Skeletal muscle cell (primary cell): ENCODE measurements at places on chromosomes 7 and 10.

DNA sequence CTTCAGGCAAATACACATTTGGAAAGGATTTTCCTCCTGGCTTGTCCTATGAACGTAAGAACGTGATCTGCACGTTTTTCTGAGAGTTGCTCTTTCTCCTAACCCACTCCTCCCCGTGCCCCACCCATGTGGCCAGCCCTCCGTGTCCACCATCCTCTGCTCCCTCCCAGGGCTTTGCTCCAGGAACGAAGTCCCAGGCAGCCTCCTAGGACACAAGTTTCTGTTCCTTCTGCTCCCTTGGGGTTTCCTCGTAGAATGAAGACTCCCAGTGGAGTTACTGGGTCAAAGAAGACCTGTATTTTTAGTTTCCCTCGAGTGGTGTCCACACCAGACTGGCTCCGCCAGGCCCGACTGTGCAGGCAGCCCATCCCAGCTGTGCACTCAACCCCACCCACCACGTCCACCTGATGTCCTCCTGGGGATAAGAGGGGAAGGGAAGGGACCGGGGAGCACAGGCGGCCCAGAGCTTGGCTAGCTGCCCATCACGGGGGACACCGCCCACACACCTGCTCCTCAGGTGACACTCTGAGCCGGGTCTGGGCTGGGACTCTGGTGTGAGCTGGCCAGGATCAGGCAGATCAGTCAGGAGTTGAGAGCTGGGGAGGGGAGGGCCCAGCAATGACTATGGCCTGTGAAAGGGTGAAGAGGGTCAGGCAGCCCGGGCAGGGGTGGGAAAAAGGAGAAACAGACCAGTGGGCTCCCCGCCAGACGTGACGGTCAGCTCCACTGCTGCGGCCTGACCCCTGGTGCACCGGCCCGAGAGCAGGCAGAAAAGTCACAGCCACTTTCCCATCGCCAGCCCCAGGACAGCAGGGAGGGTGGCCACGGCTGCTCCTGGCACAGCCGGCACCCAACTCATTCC lies 54.3 kb upstream of the PPP2R2D start:
- no peak for DNase-seq

DNA sequence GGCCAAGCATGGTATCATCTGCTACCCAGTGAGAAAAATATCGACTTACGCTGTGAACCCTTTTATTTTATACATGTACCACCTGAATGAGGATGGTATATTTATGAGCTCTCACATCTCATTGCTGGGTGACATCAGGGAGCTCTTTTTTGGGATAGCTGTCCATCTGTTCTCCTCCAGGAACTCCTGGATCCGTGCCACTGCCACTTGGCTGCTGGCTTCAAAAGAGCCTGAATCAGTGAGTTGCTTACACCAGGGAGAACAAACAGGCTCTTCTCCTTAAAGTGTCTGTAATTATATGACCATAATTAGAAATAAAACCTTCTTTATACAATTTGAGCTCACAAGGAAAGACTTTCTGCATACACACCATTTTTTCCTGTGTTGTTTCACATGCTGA lies 106.2 kb downstream of the KAT6B start:
- DNase-seq, result no peak

- DNase-seq, result peak; percentile 52
Observed at GRCh38 chr10:17335065-17335464, 107.0 kb downstream of the VIM start.

GRCh38 chr7:102856036-102856435 lies 56.8 kb upstream of the LRRC17 start:
- DNase-seq, result no peak

GRCh38 chr10:104638861-104639589 lies 2.1 kb upstream of the SORCS3 start:
- no peak for DNase-seq

DNA sequence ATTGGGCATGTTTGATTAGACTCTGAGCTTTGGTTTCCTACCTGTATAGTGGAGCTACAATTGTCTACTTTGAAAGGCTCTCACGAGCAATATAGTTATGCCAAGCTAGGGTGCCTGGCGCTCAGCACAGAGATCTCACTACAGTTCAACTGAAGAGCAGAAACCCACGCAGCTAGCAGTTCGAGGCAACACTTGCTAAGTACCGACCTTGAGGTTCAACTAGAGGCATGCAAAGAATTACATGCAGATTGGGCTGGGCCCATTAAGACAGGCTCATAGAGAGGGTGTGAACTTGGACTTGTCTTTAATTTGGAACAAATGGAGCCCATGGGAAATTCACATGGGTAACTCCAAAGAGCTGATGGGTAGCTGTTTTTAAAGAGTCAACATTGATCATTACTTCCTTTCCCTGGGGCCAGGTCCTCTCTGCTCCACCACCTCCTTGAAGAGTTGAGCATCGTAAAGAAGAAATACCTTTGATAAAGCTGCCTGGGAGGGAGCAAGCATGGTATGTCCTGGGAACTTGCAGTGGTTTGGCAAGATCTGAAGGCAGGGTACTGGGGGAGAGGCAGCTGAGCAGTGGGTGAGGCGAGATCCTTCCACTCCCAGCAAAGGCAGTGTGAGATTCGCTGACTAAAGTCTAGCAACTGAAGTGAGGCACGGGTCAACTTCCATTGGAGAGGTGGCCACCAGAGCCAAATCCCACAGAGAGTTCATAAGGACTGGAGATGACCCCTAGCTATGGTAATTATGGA lies 25.5 kb upstream of the AFAP1L2 start:
- no peak for DNase-seq

GRCh38 chr7:92749832-92750446 lies 86.4 kb downstream of the CDK6 start:
- no peak for DNase-seq

DNA sequence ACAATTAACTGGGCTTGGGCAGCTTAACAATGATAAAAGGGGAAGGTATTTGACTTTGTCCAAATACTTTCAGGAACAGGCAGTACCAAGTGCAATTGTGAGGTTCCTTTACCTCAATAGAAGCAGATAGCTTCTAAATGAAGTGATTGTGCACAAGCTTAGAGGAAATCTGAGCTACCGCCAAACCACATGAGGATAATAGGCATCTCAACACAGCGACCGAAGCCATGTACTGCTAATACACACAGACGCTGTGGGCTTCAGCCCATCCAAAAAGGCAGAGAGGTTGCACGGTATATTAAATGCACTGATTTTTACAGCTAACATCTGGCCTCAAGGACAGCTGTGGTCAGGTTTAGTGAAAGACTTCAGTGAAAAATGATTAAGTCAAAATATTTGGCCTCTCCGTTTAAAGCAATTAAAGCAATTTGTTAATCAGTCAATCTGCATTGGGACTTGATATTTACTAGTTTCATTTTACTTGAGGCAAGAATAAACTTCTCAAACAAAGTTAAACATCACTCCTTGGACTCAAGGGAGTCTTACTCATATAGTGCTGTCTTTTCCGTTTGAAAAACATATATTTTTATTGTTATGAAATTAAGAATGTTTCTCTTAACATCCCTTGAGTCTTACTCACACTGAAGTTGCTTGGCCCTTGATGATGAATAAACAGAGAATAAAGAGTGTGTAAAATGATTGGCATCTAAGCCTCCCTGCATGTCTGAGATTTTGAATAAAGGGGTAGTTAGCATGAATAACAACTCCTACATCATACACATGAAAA lies 306.3 kb downstream of the C7orf25 start:
- DNase-seq, result no peak

- no peak for DNase-seq
Observed at GRCh38 chr10:92847202-92847864, 987 bp upstream of the EXOC6 start.

- DNase-seq, result no peak
Observed at GRCh38 chr10:48762064-48763042, 77.7 kb downstream of the WDFY4 start.

- no peak for DNase-seq
Observed at GRCh38 chr10:121851786-121852185, 76.0 kb downstream of the ATE1 start.

DNA sequence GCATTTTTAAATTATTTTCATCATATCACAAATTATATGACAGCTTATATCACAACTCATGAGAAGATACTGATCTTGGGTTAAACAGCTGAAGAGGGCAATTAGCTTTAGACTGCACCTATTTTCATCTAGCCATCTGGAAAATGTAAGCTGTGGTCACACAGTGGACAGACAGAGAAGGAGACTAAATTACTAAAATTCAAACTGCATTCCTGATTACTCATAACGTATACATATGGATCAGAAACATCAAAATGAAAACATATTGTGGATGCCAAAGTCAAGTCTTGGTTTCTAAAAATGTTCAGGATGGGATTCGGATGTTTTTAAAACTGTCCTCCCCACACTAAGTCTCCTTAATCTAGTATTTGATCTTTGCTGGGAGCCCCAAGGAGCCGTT lies 6.6 kb downstream of the BBIP1 start:
- DNase-seq, result no peak

DNA sequence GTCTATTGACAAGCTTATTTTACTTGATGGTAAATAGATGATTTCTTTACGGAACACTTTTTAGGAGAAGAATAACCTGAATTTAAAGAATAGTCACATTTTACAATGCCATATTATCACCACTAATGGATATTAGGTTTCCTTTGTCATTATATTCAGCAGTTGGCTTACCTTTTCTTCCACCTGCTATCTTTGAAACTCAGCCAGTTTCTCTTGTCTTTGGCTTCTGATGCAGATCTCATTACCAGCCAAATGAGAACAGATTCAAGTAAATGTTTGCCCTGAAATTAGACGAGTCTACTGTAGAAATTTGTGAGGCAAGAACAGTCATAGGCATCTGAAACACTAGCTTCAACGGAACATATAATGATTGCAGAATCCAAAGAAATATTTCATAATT lies 85.5 kb upstream of the OIT3 start:
- DNase-seq, result no peak

GRCh38 chr7:155282671-155283070 lies 15.0 kb upstream of the INSIG1 start:
- DNase-seq, result no peak

DNA sequence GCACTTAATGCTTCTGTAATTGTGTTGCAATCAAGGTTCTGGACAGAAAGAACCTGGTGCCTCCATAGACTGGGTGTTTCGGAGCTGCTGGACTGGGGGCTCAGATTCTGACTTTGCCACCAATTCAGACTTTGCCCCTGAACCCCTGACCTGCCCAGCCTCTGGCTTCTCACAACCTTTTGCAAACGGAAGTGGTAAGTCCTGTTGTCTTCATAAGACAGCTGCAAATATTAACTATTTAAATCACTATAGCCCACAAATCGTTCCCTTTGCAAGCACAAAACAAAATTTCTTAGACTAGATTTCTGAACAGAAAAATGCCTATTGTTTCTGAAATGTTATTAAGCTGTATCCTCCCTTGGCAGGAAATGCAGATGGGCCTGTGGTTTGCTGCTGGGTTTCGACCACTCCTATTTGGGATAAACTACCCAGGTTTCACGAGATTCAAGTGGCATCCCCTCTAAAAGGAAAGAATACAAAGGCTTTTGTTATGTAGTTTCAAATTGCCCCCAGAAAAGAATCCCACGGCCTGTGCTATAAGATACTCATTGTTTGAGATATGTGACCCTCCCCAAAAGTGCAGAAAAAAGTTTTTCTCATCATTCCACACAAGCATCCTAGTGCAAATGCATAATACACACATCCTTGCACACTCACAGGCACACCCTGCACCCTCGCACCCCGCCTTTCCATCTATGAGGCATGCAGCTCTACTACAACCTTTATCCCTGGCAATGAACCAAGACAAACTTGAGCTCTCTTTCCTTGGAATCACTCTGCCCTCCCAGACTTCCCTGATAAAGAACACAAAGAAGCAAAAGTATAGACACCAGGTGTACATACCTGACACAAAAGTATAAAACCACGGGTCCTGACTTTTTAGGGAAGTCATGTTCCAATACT lies 209.1 kb downstream of the PRPF18 start:
- DNase-seq, result no peak

GRCh38 chr10:129863201-129863663 lies 100.8 kb downstream of the EBF3 start:
- no peak for DNase-seq

DNA sequence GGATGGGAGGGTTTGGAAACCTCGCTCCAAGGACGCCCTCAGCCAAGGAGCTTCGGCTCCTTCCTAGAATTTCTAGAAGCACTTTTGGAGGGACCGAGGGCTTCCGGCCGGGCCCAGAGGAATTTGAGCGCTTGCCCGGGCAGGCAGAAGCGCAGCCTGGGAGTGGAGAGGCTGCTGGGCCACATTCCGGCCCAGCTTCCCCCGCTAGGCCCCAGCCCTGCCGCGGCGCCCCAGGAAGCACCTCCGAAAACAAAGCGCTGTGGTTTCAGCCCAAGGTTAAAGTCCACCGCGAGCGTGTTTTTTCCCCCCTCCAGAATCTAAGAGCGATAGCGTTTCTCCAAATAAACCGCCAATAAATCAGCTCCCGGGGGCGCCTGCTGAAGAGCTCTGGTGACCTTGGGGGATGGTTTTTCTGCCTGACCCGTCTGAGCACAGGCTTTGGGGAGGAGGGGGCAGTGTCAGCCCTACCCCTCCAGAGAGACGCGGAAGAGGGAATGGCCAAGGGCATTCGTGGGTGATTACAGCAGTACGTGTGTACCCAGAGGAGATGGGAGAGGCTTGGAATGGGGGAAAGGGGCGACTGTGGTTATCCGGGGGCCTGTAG lies 5.7 kb upstream of the TNRC18 start:
- DNase-seq, result no peak
